Mammary epithelial cell (primary cell): ENCODE measurements at places on chromosomes 12 and 14. TPM values are rescaled to one million over a fixed set of nuclear protein-coding genes. Genes with fewer than 3 reads are reported as not detected.

The PTPRB gene
- total RNA-seq, result 0.17 TPM

The ETNK1 gene
- total RNA-seq, result 43.3 and 48.3 TPM in 2 replicates

The MVK gene
- 18.3 and 51.5 TPM in 2 replicates for total RNA-seq

The CLEC2A gene
- total RNA-seq, result not detected

The P2RX7 gene
- 0.17 TPM for total RNA-seq

The LRRC43 gene
- 0.50 TPM for total RNA-seq

The RBM25 gene
- total RNA-seq, result 27.2 TPM

The ZNF891 gene
- 1.0 and 1.1 TPM in 2 replicates for total RNA-seq

The PTHLH gene
- total RNA-seq, result 70.5 and 200 TPM in 2 replicates

The SSTR1 gene
- under 0.01 TPM for total RNA-seq

The L2HGDH gene
- 6.7 and 9.4 TPM in 2 replicates for total RNA-seq

The GUCY2C gene
- not detected in 2 replicates for total RNA-seq

The FAM186B gene
- 0.29 and 0.35 TPM in 2 replicates for total RNA-seq

The ACOT4 gene
- total RNA-seq, result 0.32 and 0.33 TPM in 2 replicates

The ANGEL1 gene
- 12.0 TPM for total RNA-seq

The STON2 gene
- total RNA-seq, result 327 TPM

The BEST3 gene
- under 0.01 TPM for total RNA-seq

The TAS2R20 gene
- total RNA-seq, result 5.7 TPM

The SRRM4 gene
- total RNA-seq, result not detected

The RASSF9 gene
- 13.5 TPM for total RNA-seq

The ADCY6 gene
- total RNA-seq, result 30.5 and 35.1 TPM in 2 replicates

The PAX9 gene
- 3.7 TPM for total RNA-seq

The CMA1 gene
- total RNA-seq, result not detected

The SMAGP gene
- 33.2 and 34.3 TPM in 2 replicates for total RNA-seq

The TGM1 gene
- 7.5 TPM for total RNA-seq

The TM9SF1 gene
- 50.9 and 59.9 TPM in 2 replicates for total RNA-seq

The GPR65 gene
- total RNA-seq, result not detected

The NGB gene
- 0.33 TPM for total RNA-seq

The PYGL gene
- 146 TPM for total RNA-seq

The IRAK3 gene
- 0.37 and 0.42 TPM in 2 replicates for total RNA-seq

The GDF3 gene
- total RNA-seq, result not detected in 2 replicates

The CCDC60 gene
- not detected in 2 replicates for total RNA-seq

The B4GALNT1 gene
- 3.4 and 13.4 TPM in 2 replicates for total RNA-seq

The CRACR2A gene
- 0.17 TPM for total RNA-seq

The TBC1D30 gene
- 0.17 TPM for total RNA-seq

The NOPCHAP1 gene
- 29.6 and 31.9 TPM in 2 replicates for total RNA-seq

The DYRK2 gene
- total RNA-seq, result 25.8 and 38.6 TPM in 2 replicates

The FAM181A gene
- not detected in 2 replicates for total RNA-seq

The TAS2R13 gene
- total RNA-seq, result 0.27 and 0.42 TPM in 2 replicates

The DNAH10 gene
- 0.96 and 1.1 TPM in 2 replicates for total RNA-seq

The OR4Q2 gene
- not detected in 2 replicates for total RNA-seq

The KRT78 gene
- not detected for total RNA-seq

The ARMH4 gene
- 0.27 and 1.5 TPM in 2 replicates for total RNA-seq

The NR1H4 gene
- not detected for total RNA-seq

The ZFHX2 gene
- total RNA-seq, result 0.83 and 1.7 TPM in 2 replicates
